ENCODE measurements at places on chromosomes 5 and 9.

DNA sequence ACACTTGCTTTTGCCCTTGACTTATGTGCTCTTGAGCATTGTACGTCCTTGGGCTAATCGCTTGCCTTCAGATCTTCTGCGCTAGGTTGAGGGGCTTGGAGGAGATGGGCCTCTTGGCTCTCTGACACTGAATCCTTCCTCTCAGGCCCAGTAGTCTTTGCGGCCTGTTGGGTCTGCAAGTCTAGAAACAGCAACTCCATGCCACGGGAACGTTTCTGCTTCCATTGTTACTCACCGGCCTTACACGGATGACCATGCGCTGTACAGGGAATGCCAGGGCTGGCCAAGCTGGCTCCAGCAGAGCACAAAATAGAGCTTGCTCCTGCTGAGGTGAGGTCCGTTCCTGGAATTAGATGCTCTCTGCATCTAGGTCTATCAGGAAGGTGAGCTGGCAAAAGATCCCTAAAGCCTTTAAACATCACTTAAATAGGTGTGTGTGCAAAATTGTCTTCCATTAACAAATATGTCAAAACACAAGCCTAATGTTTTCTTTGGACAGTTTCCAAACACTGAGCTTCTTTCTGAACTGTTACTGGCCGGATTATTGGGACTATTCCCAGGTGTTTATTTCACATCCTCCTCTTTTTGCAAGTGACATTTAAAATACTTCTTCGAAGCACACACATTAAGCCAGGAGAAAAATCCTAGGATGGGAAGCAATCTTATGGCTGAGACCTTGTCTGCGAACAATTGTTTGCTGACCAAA is 29.7 kb downstream of the DAPK1 start:
- no peak for DNase-seq

DNA sequence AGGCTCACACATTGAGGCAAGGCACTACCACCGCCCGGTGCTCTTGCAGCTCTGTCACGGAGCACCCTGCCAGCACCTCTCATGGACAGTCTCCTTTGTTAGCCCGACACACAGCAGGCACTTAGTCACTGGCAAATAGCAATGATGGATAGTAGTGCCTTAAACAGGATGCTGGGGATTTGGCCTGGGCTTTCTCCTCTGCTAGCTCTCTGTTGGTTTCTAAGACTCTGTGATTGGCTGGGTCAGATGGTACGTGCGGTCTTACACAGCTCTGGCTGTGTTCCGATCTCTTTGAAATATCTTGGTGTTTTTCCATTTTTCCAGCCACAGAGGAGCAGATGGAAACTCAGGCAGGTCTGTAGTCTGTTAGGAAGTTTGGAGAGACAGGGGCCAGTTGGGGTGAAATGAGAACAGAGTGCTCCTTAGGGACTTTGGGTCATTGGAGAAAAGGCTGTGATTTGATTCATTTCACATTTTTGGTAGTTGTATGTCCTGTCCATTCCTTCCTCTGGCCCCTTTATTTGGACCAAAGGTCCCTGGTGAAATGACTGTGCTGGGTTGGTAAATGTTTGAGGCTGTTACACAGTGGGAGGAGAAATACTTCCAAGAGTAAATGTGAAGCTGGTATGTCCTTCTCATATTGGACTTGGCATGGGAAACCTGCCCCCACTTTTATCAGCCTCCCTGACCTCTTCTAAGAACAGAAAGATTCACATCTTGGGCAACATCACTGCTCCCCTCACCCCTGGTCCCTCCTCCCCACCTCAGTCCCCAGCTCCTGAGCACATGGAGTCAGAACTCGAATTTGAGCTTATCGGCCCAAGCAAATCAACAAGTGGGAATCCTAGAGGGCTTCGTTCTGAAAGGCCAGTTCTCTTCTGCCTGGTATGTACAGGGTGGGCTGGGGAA is 3.4 kb downstream of the SMIM3 start:
- DNase-seq, result no peak

- DNase-seq, result no peak
Measured at GRCh38 chr9:37775216-37775919, 9.5 kb downstream of the EXOSC3 start.

DNA sequence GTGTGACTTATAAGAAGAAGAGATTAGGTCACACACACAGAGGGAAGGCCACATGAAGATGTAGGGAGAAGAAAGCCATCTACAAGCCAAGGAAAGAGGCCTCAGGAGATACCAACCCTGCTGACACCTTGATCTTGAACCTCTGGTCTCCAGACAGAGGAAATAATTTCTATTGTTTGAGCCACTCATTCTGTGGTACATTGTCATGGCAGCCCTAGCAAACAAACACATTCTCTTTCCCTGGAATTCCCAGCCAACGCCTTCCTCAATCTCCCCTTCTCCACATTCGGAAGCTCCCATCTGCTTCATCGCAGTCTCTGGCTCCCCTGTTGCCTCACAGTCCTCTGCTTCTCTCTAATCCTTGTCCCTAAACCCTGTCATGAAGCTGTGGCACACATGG is 16.7 kb downstream of the PTGS1 start:
- no peak for DNase-seq

- DNase-seq, result no peak
Measured at GRCh38 chr9:104856413-104856941, 71.5 kb downstream of the ABCA1 start.

DNA sequence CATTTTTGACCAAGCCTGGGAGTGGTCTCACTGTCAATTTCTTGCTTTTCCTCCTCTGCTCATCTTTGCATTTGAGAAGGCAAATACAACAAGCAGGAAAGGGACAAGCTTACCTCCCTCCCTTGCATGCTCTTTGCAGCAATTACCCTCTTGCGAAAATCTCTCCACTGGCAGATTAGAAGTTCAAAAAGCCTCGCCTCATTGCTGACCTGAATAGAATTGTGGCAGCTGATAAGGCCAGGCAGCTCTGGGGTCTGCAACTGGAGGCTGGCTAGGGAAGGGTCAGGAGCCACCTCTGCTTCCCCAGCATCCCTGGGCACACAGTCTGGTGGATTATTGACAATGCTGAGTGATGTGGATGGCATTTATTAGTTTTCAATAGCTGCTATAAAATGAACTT is 362.3 kb upstream of the KIF2A start:
- no peak for DNase-seq

- DNase-seq, result no peak
Measured at GRCh38 chr9:121939643-121940042, 153.5 kb downstream of the TTLL11 start.

DNA sequence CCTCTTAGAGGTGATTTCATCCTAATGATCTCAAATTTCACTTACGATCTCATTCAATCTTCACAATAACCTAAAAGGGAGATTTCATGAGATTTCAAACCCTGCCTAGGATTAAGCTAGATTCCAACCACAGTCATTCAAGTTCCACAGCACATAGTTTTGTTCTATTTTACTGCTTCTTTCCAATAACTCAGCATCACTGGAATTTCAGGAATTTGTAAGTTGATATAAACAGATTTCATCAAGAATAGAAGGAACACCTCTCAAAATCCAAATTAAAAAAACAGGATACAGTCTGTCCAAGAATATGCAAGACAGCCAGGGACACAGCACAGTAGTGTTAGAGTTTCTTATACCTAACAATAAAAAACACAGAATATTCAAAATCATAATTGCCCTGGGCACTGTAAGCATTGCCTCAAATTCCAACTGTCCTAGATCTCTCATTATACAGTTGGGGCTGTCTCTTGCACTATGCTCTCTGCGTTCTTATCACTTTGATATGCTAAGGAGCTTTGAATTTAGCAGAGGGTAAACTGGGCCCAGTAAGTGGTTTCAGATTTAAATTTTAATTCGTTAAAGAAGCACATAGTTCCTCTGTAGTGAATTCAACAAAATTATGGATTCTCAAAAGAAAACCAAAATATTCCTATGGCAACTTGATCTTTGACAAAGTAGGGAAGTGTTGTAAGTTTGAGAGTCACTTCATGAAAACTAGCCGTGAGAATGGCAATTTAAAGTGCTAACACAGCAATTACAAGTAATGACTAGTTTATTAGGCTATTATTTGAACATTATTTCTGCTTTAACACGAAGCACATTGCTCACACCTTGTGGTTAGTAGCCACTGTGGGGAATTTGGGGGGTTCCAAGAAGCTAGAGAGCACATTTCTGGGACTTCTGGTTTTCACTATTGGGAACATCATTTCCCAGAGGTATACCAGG is 478.6 kb upstream of the C9orf72 start:
- DNase-seq, result no peak

DNA sequence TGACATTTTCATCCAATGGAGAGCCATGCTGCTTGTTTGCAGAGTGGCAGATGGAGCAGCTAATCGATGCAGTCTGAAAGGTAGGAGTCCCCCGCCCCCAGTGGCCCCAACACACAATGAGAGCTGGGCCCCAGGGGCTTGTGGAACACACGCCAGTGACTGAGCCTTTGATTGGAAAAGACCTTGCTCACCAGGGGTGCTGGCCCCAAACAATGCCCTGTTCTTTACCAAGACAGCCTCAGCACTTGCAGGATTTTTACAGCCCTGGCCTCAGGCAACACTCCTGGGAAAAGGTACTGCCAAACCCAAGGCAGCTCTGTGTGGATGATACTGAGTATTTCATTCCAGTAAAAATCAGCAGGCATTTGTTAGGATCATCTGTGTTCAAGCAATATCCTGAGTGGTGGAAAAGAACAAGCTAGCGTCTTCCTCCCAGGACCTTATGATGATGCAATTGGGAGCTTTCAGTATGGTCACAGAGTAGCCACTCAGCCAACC is 276.8 kb upstream of the CLINT1 start:
- DNase-seq, result no peak
